ENCODE measurements at places on chromosomes 5 and 9.

DNA sequence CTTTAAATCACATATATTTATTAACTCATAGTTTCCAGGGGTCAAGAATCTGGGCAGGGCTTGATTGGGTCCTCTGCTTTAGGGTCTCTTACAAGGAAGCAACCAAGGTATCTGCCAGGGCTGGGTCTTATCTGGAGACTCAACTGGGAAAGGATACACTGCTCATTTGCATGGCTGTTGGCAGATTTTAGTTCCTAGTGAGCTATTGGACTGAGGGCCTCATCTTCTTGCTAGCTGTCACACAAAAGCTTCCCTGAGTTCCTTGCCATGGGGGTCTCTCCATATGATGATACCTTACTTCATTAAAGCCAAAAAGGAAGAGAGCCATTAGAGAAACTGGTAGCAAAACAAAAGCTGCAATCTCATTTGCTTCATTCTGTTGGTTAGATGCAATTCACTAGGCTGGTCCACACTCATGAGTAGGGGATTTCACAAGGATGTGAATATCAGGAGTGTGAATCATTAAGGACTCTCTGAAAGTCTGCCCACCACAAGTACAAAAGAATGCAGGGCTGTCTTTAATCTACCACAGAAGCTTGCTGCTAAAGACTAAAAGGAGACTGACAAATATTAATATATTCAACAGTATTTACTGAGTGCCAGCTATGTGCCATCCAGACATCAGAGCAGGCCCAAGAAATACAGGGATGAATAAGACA lies 42.0 kb upstream of the TIMD4 start:
- peak; percentile 70 for DNase-seq

GRCh38 chr9:127130661-127131538 lies 8.5 kb upstream of the ANGPTL2 start:
- peak; percentile 97 for DNase-seq

GRCh38 chr5:74412066-74412465 lies 228.5 kb downstream of the ENC1 start:
- DNase-seq = no peak

DNA sequence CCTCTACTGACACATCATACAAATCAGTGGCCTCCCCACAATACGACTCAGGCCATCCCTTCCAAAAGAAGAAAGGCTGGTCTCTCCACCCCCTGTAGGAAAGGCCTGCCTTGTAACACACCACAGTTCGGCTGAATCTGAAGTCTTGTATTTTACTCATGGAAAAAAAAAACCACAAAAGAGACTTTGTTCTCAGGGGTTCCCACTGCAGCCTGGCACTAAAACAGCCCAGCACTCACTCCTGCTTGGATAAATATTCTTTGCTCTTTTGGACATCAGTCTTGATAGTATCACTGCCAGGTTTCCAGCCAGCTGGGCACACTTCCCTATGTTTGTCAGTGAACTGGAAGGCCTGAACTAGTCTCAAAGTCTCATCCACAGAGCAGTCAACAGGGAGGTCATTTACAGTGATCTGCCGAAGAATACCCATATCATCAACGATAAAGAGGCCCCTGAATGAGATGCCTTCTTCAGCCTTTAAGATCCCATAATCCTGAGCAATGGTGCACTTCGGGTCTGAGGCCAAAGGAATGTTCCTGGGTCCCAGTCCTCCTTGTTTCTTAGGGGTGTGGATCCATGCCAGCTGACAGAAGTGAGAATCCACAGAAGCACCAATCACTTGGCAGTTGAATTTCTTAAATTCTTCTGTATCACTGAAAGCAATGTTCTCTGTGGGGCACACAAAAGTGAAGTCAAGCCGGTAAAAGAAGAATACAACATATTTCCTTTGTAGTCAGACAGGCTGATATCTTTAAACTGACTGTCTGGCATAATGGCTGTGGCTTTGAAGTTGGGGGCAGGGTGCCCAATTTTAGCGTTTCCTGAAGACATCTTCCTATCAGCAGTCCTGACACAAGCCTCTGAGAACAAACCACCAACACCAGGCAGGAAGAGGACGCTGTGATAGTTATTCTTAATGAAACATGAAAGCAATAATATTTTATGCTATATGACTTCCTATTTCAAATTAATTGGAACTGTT lies 198.1 kb downstream of the LURAP1L start:
- DNase-seq = no peak

DNA sequence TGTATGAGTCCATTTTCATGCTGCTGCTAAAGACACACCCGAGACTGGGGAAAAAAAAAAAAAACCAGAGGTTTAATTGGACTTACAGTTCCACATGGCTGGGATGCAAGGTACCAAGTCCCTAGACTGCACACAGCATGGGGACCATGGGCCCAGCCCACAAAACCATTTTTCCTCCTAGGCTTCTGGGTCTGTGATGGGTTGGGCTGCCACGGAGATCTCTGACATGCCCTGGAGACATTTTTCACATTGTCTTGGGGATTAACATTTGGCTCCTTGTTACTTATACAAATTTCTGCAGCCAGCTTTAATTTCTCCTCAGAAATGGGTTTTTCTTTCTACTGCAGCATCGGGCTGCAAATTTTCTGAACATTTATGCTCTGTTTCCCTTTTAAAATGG lies 340.3 kb upstream of the NUDT12 start:
- DNase-seq = no peak

DNA sequence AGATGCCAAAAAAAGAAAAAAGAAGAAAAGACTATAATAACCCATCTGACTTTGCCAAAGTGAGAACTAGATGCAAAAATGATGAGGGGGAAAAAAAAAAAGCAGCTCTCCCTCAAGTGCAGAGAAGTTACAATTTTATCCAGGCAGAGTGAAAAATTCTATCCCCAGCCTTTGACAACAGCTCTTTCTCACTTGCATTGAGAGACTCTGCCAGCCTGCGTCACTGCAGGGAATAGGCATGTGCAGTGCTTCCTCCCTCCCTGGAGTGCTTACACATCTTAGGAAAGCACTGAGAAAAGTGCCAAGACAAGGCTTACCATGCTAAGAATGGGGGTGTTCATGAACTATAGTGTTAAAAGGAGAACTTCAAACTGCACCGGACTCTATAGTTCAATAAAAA lies 418.6 kb upstream of the TYRP1 start:
- DNase-seq = no peak

DNA sequence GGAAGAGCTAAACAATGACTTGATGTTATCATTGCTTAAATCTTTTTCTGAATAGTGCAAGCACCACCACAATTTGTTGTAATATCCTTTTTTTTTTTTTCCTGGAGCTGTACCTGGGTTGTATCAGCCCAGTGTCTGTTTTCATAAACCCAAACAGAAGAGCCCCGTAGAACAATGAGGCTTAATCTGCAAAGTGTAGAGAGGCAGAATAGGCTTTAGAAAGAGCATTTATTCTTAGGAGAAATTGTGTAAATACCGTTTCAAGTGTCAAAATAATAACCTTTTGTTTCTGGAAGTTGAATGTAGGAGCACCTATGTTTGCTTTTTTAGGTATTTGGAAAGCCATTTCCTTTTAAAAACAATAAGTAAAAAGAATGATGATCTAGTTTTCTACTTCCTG lies 26.4 kb downstream of the RGS7BP start:
- DNase-seq = no peak

DNA sequence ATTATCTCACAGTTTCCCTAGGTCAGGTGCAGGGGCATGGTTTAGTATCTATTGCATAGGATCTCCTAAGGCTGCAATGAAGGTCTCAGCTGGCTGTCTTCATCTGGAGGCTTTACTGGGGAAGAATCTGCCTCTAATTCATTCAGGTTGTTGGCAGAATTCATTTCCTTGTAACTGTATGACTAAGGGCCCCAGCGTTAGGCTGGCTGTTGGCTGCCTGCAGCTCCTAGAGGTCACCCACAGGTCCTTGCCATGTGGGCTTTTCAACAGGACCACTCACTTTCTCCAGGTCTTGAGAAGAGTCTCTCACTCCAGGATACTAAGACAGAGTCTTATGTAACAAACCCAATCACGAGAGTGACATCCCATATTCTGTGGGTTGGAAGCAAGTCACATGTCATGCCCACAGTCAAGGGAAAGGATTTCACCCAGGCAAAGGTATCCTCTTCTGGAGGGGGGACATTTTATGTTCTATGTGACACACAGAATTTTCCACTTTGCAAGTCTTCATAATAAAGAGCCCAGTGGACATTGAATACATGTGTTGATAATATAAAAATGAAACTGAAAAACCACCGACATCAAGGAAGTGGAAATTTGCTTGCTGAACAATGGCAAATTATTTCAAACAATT lies 38.2 kb downstream of the HMHB1 start:
- DNase-seq = no peak

Measured in mesenchymal stem cell (in vitro differentiated cells and primary cell).